ENCODE measurements at places on chromosomes 16 and 17.

DNA sequence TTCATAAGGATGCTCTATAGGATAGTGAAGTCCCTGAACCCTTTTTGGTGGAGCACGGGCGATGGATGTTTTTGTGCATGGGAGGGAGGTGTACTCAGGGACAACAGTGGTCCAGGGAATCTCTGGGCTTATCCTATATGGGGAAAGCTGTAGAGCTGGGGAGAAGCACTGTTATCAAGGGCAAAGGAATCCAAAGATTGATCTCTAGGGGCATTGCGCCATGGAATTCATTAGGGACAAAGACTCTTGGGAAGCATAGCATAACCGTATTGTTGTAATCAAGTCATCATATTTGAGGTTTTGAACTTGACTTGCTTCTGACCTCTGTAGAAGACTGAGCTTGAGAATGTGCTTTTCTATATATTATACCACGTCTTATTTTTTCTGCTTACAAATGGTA, 172.9 kb upstream of the ZFHX3 start:
- no peak for DNase-seq

GRCh38 chr17:67629971-67630320, 87.8 kb upstream of the NOL11 start:
- no peak for DNase-seq

GRCh38 chr17:9324864-9325263, 250.8 kb downstream of the STX8 start:
- DNase-seq = no peak

GRCh38 chr17:42760652-42761581, at the start of gene RAMP2:
RAMP2 (plus strand) TSS chr17:42761227; CDS start chr17:42761262, 35 bp downstream.
- no peak for DNase-seq

DNA sequence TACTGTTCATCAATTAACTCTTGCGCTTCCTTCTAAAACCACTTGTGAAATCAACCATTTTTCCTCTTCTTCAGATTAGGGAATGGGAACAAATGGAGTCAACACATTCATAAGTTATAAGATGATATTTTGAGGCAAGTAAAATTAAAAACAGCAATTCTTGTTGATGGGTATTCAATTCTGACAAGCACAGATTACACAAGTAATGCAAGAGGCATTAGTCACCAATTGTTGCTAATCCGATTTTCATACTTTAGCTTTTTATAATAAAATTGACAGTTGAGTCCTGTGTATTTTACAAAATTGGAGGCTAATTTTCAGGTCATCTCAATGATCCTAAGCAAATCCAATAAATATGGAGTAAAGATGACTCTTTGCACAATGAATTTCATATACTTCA, 918.4 kb upstream of the SOX9 start:
- no peak for DNase-seq

- no peak for DNase-seq
Observed at GRCh38 chr17:28906706-28907438, 4.0 kb upstream of the DHRS13 start.

DNA sequence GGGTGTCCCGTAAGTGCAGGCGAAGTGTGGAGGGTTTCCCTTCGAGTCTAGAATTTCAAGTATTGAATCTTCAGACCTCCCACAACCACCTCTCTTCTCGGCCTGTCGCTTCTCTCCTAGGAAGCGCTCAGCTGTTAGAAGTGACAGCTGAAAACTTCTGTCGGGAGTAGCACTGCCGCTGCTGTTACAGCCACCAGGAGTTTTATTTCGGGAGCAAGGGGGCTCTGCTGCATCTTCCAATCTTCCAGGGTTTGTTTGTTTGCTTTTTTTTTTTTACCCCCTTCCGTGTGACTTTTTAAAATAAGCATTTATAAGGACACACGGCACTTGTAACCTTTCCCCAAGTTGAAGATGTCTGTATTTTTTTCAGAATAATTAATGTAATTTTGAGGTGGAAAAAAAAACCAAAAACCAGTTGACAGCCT, 767 bp downstream of the RPS6KB1 start:
- no peak for DNase-seq

DNA sequence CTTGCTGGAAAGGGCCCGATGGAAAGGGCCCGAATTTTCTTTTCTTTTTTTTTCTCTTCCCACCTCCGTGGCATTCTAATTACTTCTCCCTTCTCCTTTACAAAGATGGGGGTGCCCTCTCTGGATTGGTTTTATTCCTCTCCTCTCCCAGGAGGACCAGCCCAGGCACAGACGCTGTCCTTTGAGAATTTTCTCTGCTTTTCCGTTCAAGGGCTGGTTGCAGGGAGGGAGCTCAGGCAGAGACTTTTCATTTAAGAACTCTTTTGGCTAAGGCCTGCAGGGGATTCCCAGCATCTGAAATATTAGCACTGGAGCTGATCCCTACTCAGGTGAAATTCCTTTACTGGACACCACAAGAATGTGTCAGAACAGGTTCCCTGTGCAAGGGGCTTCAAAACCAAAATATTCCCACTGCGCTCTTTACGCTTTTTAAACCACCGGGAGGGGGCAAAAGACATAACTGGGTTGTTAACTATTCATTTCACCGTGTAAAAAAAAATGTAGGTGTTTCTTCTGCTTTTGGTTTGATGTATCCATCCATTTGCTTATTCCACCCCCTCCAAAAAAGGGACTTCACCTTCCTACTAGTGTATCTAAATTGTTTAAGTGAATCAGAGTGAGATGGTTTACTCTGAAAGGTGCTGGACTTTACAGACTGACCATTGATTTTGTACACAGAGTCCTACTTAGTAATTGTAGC, 1.4 kb downstream of the NFAT5 start:
- no peak for DNase-seq

Measured in T-helper 9 cell (primary cell).